ENCODE measurements at places on chromosomes 2 and 18.

- DNase-seq = no peak
Observed at GRCh38 chr2:239159476-239159911, 241.3 kb downstream of the HDAC4 start.

DNA sequence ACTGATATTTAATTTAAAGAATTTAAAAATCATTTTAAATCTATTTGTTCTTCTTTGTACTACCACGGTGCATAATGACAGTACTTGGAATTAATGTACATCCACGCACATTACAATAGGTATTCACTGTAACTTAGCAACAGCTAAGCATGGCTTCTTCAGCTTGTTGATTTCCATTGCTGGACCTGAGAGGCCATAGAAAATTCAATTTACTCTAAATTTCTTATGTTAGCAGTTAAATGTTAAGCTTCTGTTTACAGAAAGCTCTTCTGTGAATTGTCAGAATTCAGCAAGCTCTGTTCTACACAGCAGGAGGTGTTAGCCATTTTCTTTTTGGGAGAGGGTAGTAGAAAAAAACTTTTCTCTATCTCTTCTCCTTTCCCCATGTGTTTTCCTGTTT lies 1149.3 kb upstream of the CDH2 start:
- no peak for DNase-seq

- no peak for DNase-seq
Observed at GRCh38 chr2:179057737-179058136, 7.8 kb upstream of the CCDC141 start.

DNA sequence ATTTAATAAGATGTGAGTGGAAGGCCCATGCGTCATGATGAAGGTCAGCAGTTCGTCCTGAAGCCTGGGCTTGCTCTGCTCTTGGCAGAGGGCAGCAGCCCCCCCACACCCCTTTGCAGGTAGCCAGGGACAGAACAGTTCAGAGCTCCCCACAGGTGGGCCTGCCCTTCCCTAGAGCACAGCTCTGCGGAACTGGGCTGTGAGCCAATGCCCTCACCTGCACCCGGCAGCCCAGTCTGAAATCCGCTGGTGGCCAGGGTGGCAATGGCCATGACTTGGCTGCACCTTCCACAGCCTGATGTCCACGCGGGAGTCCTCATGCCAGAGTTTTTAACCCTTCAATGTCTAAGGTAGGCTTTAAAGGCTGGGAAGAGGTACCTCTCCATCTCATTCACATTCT lies 136.7 kb downstream of the ACKR3 start:
- no peak for DNase-seq

DNA sequence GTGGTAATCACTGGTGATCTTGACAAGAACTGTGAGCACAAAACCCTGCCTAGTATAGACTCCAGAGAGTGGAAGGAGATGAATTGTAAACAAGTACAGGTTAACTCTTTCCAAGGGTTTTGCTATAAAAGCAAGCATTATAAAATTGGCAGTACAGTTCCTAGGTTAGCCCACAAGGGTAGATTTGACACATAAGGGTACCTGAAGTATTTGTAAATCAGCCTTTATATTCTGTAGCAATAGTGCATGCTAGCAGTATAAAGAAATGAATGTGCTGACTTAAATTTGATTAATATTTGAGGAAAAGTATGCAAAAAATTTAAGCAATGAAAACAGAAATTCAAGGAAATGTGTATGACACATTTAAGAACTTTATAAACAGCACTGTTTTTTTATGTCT lies 42.4 kb downstream of the SP3 start:
- no peak for DNase-seq

DNA sequence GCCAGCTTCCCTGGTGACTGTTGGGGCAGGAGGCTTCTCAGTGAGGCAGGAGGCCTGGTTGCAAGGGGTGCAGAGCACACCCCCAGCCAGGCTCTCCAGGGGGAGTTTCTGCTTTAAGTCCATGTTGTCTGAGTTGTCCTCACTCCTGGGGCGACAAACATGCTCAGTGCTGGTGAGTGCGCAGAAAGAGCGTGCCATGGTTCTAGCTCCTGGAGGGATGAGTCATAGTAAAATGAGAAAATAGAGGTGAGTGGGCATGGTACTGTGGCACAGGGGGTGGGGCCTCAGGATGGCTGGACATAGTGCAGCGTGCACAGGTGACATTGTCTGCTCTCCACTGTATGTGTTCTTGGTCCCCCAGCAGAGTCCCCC lies 457.2 kb upstream of the HS6ST1 start:
- DNase-seq = no peak

All from AML-193 (cell line).